ENCODE measurements at places on chromosomes 1 and 21. TPM values are rescaled to one million over a fixed set of nuclear protein-coding genes. Genes with fewer than 3 reads are reported as not detected.

Gene NOS1AP
- total RNA-seq, result 2.6 TPM

DNA sequence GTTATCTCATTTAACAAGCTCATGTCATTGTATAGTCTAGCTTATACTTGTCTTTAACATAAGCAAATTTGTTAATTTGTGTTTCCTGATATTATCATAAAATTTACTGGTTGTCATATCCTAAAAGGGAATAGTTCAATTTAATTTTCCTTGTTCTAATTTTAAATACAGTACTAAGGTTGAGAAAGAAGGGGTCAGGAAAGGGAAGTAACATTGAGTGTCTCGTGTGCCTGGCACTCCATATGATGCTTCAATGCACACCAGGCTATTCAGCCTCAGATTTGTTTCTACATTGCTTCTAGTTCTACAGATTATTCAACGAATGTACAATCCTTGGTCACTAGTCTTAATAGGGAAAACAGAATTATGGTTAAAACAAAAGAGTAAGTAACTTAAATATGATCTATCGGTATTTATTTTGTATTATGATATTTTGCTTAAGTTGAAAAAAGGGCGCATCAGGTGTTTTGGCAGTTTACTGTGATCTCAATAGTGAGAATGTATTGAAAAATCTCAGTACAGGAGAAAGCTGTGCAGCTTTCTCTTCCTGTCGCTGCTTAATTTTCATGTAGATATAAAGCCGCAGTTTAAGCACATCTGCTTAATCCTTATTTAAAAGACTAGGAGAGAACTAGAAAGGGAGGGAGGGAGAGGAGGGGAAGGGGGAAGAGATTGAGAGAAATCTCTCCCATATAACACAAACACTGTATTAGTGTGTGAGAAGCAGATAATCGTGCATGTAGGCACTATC is 13.0 kb downstream of the PTPRC start:
- H3K27ac ChIP-seq, result no peak overlapping the region
- H3K36me3 ChIP-seq, result no peaks in the 10 kb centered on the region
- no peak overlapping the region for H3K4me3 ChIP-seq
- no peak for DNase-seq

GRCh38 chr1:64112281-64112680 is 91.1 kb upstream of the UBE2U start:
- peak; percentile 60 for DNase-seq
- H3K27ac ChIP-seq, result no peak overlapping the region
- peaks cover 10% of the 10 kb centered on the region for H3K4me1 ChIP-seq
- H3K4me3 ChIP-seq, result no peak overlapping the region

- peaks cover 20% of the 10 kb centered on the region for H3K27me3 ChIP-seq
- H3K27ac ChIP-seq, result no peak overlapping the region
- H3K4me1 ChIP-seq, result no peaks in the 10 kb centered on the region
- no peak overlapping the region for H3K4me3 ChIP-seq
- DNase-seq, result no peak
Measured at GRCh38 chr1:245693116-245693793, 538.5 kb downstream of the KIF26B start.

GRCh38 chr1:168491527-168492164 is 52.2 kb downstream of the XCL2 start:
- no peak for DNase-seq
- no peaks in the 10 kb centered on the region for H3K4me1 ChIP-seq
- no peaks in the 10 kb centered on the region for H3K36me3 ChIP-seq
- no peak overlapping the region for H3K4me3 ChIP-seq
- no peak overlapping the region for H3K27ac ChIP-seq

DNA sequence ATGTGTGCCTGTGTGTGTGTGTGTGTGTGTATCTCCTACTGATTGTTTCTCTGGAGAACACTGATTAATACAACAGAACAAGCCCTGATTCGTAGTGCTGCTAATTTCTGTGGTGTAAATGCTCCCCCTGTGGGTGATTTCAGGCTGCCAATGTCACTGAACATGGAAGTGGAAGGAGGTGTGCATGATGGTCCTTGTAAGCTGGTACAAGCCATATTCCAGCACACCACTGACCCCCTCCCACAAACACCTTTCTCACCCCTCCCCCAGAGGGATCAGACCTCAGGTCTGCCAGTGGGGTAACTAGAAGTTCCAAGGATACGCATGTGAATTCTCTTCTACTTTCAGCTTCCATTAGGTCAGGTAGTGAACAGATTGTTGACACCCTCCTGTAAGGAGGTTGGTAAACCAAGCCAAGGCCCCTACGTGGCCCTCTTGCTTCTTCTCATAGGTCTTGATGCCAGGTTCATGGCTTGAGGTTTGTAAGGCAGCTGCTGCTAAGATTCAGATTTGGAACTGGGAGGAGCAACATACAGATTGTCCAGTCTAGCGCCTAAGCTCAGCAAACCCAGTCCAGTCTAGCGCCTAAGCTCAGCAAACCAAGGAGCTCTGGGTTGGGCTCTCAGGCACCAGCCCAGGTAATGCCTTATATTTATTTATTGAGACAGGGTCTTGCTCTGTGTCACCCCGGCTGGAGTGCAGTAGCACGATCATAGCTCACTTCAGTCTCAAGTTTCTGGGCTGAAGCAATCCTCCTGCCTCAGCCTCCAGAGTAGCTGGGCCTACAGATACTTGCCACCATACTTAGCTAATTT is 38.7 kb downstream of the DHCR24 start:
- H3K4me3 ChIP-seq, result no peak overlapping the region
- DNase-seq, result no peak

Data from PC-3 (cell line).